SJSA1 (cell line): ENCODE measurements at places on chromosomes 2 and 18.

GRCh38 chr2:109305490-109306167 is 176.6 kb downstream of the SH3RF3 start:
- no peaks in the 10 kb centered on the region for H3K36me3 ChIP-seq
- no peak overlapping the region for H3K27ac ChIP-seq
- no peak overlapping the region for H3K4me3 ChIP-seq
- no peaks in the 10 kb centered on the region for H3K4me1 ChIP-seq
- DNase-seq: no peak
- no peaks in the 10 kb centered on the region for H3K27me3 ChIP-seq

- H3K27me3 ChIP-seq: no peaks in the 10 kb centered on the region
- no peak overlapping the region for H3K27ac ChIP-seq
- no peak for DNase-seq
- no peaks in the 10 kb centered on the region for H3K4me1 ChIP-seq
- H3K36me3 ChIP-seq: no peaks in the 10 kb centered on the region
Measured at GRCh38 chr2:163351143-163351542, 384.7 kb downstream of the FIGN start.

GRCh38 chr2:153294199-153294786 is 184.3 kb downstream of the RPRM start:
- H3K4me3 ChIP-seq: no peak overlapping the region
- no peak for DNase-seq

GRCh38 chr2:64283641-64284361 is 139.6 kb upstream of the PELI1 start:
- H3K4me3 ChIP-seq: no peak overlapping the region
- DNase-seq: no peak
- peaks cover 5% of the 10 kb centered on the region for H3K4me1 ChIP-seq
- no peaks in the 10 kb centered on the region for H3K36me3 ChIP-seq

- no peaks in the 10 kb centered on the region for H3K27me3 ChIP-seq
- no peak overlapping the region for H3K4me3 ChIP-seq
- no peaks in the 10 kb centered on the region for H3K36me3 ChIP-seq
- DNase-seq: no peak
- no peak overlapping the region for H3K27ac ChIP-seq
Measured at GRCh38 chr2:233031556-233032500, 644 bp upstream of the NEU2 start.

GRCh38 chr18:79497638-79498081 is 101.9 kb downstream of the NFATC1 start:
- DNase-seq: no peak
- no peaks in the 10 kb centered on the region for H3K27me3 ChIP-seq
- no peak overlapping the region for H3K27ac ChIP-seq
- no peak overlapping the region for H3K4me3 ChIP-seq
- H3K36me3 ChIP-seq: no peaks in the 10 kb centered on the region

DNA sequence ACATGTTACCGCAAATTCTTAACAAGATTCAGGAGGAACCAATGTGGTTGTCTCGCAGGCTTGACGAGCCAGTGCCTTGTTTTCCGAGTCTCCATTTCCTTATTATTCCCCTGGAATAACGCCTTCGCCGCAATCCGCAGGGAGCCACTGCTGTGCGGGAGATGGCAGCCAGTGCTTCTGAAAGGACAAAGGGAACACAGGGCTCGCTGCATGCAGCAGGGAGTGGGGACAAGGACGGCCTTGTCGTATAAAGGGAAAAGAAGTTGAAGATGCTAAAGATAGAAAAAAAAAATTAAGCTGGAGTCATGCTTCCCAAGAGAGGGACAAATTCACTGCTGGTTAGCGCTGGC is 221.4 kb downstream of the NDUFA10 start:
- no peak overlapping the region for H3K27ac ChIP-seq
- H3K36me3 ChIP-seq: no peaks in the 10 kb centered on the region
- no peak overlapping the region for H3K4me3 ChIP-seq

GRCh38 chr2:166157578-166157977 is 29.8 kb upstream of the SCN1A start:
- H3K27me3 ChIP-seq: no peaks in the 10 kb centered on the region; the same call in 1 of the 2 replicates
- no peak overlapping the region for H3K4me3 ChIP-seq
- no peaks in the 10 kb centered on the region for H3K4me1 ChIP-seq
- H3K27ac ChIP-seq: no peak overlapping the region
- no peak for DNase-seq
- H3K36me3 ChIP-seq: no peaks in the 10 kb centered on the region

DNA sequence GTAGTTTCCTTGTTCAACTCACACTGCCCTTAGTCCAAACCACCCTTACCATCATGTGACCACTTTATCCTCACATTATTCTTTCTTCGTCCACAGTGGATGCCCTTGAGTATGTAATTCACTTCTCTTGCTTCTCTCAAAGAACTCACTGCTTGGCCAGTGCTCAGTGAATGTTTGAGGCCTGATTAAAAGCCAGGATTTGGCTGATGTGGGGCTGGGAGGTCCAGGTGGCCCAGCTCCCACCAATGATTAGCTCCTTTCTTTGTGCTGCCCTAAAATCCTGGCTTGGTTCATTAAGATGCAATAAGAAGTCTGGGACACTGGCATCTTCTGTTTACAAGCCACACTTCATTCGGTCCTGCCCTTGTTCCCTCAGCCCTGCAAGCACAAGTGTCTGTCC is 97.8 kb upstream of the CELF4 start:
- no peaks in the 10 kb centered on the region for H3K36me3 ChIP-seq
- no peak for DNase-seq
- H3K27ac ChIP-seq: no peak overlapping the region
- no peak overlapping the region for H3K4me3 ChIP-seq

DNA sequence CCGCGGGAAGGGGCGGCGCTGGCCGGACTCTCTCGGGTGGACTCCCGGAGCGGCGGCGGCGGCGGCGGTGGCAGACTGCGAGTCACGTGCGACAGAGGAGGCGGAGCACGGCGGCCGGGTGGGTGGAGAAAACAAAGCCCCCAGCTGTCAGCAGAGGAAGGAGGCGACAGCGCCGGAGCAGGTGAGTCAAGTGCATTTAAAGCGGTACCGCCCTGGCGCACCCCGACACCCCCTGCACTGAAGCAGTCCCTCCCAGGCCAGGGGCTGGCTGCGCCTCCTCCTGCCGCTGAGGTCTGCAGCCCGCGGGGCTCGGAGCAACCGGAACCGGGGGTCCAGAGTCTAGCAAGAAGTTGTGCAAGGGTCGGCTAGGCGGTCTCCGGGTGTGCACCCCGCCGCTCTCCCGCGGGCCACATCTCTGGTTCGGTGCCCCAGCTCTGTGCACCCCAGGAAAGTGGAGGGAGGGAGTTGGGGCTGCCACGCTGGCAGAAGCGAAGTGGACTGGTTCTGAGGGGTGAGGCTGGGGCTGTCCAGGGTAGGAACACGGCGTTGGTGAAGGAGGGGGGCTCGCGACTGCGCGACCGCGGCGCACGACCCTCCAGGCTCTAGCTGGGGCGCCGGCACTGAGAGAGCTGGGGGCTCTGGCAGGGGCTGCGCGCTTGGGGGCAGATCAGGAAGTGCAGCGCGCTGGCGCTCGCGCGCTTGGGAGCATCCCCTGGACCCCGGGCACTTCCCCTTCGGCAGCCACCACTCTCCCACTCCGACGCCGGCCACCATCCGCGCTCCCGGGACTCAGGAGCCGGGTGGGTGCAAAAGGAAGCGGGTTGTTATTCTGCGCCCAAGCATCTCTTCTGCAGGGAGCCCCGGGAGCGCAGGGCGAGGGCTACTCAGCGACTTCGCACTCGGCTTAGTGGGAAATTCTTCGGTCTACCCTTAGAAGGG is 64.0 kb upstream of the MAPRE2 start:
- no peak overlapping the region for H3K27ac ChIP-seq
- H3K4me1 ChIP-seq: peaks cover 26% of the 10 kb centered on the region
- H3K4me3 ChIP-seq: peak overlapping the region; percentile 42

DNA sequence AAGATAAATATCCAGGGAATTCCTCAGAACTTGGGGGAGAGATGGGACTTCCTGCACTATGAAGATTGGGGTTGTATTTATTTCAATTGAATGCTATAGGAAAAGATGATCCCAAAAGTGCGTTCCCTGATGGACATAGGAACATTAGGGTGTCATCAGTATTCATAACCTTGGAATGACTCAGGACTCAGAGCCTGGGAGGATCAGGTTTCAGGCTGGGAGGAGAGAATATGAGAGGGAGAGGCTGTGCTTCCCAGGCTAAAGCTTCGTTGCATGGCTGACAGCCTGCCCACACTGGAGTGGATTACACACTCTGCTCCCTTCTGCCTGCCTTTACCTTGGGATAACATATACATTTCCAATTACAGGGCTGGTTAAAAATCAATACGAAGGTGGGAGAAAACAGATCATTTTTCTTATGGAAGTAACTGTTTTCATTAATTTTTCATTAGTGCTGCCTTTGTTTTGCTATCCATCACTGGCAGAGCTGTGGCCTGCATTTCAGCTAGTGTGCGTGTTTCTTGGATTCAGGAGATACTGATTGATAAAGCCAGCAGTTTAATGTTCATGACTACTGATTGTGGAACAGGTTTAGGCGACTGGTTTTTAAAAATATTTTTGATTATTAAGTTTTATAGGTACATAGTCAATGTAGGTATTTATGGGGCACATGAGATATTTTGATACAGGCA is 118.7 kb downstream of the KCTD1 start:
- no peak overlapping the region for H3K4me3 ChIP-seq
- no peaks in the 10 kb centered on the region for H3K27me3 ChIP-seq
- H3K4me1 ChIP-seq: no peaks in the 10 kb centered on the region

DNA sequence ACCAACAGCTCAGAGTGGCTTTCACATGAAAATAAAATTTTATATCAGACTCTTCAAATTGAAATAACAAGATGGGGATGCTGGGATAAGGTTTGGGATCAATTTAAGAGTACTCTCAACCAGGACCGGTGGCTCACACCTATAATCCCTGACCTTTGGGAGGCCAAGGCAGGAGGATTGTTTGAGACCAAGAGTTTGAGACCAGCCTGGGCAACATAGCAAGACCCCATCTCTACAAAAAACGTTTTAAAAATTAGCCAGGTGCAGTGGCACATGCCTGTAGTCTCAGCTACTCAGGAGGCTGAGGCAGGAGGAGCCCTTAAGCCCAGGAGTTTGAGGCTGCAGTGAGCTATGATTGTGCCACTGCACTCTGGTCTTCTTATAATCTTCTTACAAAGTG is 2.6 kb downstream of the LMAN2L start:
- peaks cover 6% of the 10 kb centered on the region for H3K4me1 ChIP-seq
- H3K27ac ChIP-seq: no peak overlapping the region
- no peaks in the 10 kb centered on the region for H3K27me3 ChIP-seq

DNA sequence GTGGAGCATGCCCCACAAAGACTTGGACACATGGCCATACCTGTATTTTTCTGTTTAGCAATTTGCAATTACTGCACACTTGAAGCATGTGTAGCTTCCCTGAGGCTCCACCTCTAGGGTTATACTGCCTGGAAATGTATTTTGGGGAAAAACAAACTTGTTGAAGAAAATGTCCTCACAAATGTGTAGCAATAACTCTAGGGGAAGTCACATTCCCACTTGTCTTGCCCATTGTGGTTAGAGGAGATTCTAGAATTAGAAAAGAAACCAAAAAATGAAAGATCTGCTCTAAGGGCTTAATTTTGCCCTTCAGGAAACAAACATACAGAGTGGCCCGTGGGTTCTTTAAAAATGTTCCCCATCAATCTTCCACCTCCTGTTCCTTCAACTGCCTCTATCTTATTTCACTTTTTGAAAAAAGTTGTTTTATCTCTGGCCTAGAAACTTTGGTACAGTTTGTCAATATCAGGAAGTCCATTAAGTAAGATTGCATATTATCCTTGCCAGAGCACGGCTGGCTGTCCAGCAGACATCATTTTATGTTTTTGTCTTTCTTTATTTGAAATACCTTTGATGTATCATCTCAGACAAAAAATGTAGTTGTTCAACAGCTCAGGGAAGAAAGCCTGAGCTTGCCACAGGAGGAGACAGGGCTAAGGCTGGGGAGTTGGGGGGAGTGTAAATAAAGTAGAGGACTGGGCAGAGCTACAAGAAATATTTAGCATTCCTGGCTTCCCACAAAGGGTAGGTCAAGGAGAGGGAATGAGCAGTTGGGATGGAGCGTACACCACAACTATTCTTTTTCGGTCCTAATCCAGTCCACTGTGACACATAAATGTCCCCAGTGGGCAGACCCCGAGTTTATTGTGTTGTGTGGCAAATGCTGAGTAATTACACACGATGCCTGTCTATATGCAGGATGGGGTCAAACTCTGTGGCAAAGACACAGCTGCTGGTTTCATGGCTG is 96.8 kb upstream of the CDC42EP3 start:
- H3K27me3 ChIP-seq: no peaks in the 10 kb centered on the region
- H3K27ac ChIP-seq: peak overlapping the region; percentile 72
- peak; percentile 92 for DNase-seq
- H3K4me3 ChIP-seq: no peak overlapping the region
- no peaks in the 10 kb centered on the region for H3K36me3 ChIP-seq

- H3K4me3 ChIP-seq: no peak overlapping the region
- no peaks in the 10 kb centered on the region for H3K27me3 ChIP-seq
- H3K27ac ChIP-seq: no peak overlapping the region
- peaks cover 3% of the 10 kb centered on the region; the same call in 1 of the 2 replicates for H3K36me3 ChIP-seq
Measured at GRCh38 chr2:177541258-177541991, 148.9 kb downstream of the AGPS start.

GRCh38 chr2:95058989-95059641 is 33.6 kb downstream of the MAL start:
- no peak for DNase-seq
- no peak overlapping the region for H3K4me3 ChIP-seq
- H3K4me1 ChIP-seq: no peaks in the 10 kb centered on the region
- no peaks in the 10 kb centered on the region for H3K36me3 ChIP-seq
- H3K27me3 ChIP-seq: no peaks in the 10 kb centered on the region; the same call in 1 of the 2 replicates
- H3K27ac ChIP-seq: no peak overlapping the region

DNA sequence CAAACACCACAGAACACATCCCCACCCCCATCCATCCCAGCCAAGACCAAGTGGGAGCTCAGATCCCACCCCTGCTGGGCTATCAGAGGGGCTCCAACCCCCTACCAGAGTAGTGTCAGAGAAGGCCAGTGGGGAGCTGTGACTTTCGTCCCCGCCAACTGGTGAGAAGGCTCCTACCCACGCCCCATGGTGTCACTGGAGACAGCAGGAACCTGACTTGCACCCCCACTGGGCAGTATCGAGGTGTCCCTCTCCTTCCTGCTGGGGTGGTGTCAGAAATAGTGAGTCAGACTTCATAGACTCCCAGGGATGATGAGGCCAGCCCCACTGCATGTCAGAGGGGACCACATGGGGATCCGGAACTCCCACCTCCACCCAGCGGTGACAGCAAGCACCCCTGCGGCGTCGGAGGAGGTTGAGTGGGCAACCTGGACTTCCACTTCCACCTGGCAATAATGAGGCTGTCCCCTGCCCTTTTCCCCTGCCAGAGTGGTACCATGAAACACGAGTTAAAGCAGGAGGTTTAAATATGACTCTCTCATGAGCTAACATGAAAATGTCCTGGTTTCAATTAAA is 106.7 kb downstream of the CTIF start:
- H3K36me3 ChIP-seq: peaks cover 92% of the 10 kb centered on the region
- no peak overlapping the region for H3K4me3 ChIP-seq
- H3K27ac ChIP-seq: no peak overlapping the region
- no peaks in the 10 kb centered on the region for H3K27me3 ChIP-seq

- H3K4me3 ChIP-seq: no peak overlapping the region
- no peak overlapping the region for H3K27ac ChIP-seq
- H3K4me1 ChIP-seq: peaks cover 4% of the 10 kb centered on the region; the same call in 1 of the 2 replicates
Measured at GRCh38 chr2:101985101-101985792, 6.5 kb upstream of the IL1R2 start.
